CD4-positive, alpha-beta T cell (primary cell): ENCODE measurements at places on chromosomes 2 and 18. TPM values are rescaled to one million over a fixed set of nuclear protein-coding genes. Genes with fewer than 3 reads are reported as not detected.

GALR1 gene
- not detected for total RNA-seq

GRCh38 chr2:74515981-74516633 is 1.9 kb downstream of the TLX2 start:
- DNase-seq = peak; percentile 67

GRCh38 chr2:31337860-31338259 is 76.7 kb downstream of the XDH start:
- no peak for DNase-seq

DNA sequence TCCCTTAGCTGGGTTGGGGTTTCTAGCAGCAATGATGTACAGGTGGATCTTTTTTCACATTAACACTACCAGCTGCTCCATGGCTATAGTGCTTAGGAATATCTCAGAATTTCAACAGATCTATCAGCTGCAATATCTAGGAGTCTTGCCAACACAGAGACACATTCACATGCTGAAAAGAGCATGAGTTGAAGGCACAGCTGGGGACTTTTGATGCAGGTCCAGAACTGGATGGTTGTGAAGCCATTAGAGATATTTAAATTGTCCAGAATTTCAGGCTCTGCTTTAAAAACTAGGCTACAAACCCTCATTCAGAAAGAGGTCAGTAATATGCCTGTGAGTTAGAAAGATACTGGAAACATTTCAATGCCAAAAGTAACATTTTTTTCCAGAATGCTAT is 122.2 kb upstream of the CCDC195 start:
- DNase-seq = no peak
